ENCODE measurements at places on chromosomes 13 and 19.

GRCh38 chr13:49567491-49567890 is 17.9 kb downstream of the RCBTB1 start:
- DNase-seq = peak; percentile 22

DNA sequence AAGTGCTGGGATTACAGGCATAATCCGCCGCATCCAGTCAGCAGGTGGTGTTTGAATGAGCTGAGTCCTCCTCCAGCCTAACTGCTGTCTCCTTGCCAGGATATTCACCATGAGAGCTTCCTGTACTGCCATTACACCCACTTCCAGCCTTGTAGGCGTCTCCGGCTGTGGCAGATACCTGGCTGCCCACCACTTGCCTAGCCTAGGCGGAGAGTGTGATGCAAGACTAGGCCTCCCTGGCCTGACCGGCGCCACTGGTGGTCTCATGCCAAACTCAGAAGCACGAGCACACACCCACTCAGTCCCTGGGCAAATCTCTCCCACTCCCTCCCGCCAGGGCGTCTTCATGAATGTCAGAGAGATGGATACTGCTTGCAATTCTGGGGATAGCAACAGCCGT is 16.6 kb downstream of the IL12RB1 start:
- DNase-seq = no peak

DNA sequence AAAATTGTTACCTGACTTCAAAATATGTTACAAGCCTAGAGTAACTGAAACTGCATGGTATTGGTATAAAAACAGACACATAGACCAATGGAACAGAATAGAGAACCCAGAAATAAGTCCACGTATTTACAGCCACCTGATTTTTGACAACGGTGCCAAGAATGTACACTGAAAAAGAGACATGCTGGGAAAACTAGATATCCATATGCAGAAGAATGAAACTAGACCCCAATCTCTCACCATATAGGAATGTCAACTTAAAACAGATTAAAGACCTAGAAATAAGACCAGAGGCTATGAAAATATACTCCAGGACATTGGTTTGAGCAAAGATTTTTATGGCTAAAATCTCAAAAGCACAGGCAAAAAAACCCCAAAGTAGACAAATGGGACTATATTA is 76.5 kb downstream of the LATS2 start:
- DNase-seq = no peak

GRCh38 chr19:10142701-10143375 is 23.1 kb upstream of the EIF3G start:
- DNase-seq = no peak

DNA sequence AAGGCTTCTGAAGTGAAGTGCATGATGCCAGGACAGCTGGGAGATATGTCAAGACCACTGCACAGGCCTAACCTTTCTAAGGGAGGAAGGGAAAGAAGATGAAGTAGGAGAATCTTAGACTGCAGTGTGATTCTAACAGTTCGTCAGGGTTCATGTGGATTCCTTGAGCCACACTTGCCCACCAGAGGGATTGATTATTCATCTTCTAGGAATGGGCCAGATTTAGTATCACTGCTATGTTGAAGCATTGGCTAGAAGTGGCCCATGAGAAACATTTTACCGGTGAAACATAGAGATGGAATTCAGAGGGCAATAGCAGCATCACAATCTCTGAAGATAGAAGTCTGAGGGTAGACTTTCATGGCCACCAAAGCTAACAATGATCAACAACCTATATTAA is 550.8 kb upstream of the SLITRK1 start:
- DNase-seq = no peak

- DNase-seq = no peak
Observed at GRCh38 chr13:36131931-36132297, 732 bp upstream of the DCLK1 start.

- DNase-seq = peak; percentile 70
Observed at GRCh38 chr13:76331943-76332712, 554.1 kb downstream of the KCTD12 start.

DNA sequence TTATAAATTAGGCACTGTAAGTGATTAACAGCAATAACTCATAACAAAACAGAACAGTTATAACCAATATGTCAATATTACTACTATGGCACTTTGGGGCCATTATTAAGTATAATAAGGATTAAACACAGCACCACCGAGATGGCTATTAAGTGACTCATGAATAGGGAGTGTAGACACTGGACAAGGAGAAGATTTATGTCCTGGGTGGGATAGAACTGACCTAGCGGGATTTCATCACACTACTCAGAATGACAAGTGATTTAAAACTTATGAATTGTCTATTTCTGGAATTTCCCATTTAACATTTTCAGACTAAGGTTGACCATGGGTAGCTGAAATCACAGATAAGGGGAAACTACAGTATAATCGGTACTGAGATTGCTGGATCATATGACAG is 79.0 kb upstream of the SLC7A1 start:
- DNase-seq = no peak

GRCh38 chr19:18742838-18743783 is 48.0 kb downstream of the COMP start:
- DNase-seq = peak; percentile 38

DNA sequence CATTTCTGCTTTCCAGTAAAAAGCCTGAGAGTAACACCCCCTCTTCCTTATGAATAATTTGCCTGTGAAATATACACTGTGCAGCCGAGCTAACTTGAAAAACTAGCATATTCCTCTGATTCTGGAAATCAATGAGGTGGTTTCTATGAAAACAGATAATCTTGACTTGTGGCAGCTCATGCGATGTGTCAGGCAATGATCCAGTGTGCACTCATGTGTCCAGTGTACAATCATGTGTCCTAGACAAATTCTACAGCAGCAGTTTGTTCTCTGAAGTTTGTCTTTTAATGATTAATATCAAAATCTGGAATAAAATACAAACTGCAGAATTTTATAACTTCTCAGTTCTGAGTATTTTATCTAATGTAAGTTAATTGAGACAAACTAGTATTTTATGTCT is 2213.9 kb upstream of the PCDH20 start:
- DNase-seq = no peak

- no peak for DNase-seq
Observed at GRCh38 chr13:31846961-31847752, 107.8 kb downstream of the RXFP2 start.

DNA sequence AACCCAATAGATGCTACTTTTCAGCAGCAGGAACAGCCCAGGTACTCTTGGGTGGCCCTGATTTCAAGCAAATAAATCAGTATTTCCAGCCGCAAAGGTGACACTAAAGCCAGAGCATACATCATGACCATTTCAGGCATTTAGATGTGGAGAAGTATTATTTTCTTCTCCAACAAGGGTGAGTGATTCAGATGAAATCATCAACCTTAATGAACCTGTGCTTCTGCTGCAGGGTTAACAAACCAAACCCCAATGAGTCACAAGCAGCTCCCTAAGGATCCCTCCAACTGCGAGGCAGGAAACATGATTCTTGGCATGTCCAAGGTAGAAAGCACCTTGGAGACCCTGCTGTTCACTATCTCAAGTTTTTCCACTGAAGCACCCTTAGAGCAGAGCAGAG is 32.7 kb downstream of the MBNL2 start:
- no peak for DNase-seq

GRCh38 chr13:48567515-48568369 is 34.9 kb upstream of the RCBTB2 start:
- DNase-seq = no peak

DNA sequence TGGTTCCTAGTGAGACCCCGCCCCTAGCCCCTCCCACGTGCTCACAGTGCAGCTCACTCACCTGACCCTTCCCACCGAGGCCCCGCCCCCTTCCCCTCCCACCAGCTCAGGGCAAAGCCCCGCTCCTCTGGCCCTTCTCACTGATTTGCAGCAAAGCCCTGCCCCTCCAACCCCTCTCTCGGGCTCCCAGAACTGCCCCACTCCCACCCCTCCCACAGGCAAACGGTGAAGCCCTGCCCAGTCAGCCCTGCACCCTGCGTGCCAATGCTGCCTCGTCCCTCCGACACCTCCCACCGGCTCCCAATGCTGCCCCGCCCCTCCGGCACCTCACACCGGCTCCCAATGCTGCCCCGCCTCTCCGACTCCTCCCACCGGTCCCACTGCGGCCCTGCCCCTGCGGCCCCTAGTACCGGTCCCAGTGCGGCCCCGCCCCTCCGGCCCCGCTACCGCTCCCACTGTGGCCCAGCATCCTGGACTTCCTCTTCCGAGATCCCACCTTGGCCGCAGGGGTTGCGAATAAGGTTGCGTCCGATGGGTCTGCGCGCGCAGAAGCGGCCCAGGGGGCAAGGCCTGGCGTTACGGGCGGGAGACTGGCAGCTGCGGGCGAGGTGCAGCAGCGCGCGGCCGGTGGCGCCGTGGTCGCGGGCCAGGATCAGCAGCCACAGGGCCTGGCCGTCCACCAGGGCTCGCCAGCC is 834 bp downstream of the FBXO27 start:
- peak; percentile 68 for DNase-seq

- DNase-seq = peak; percentile 100
Observed at GRCh38 chr19:11346104-11346940, at the start of the genes CCDC159 and TMEM205. TSS of gene CCDC159 (plus strand) at chr19:11346519. CDS start at chr19:11346607, 88 bp downstream. TSS of gene TMEM205 (minus strand) at chr19:11346268. CDS start at chr19:11345619, 649 bp downstream.

- peak; percentile 36 for DNase-seq
Observed at GRCh38 chr19:3249408-3249807, 24.9 kb downstream of the CELF5 start.

DNA sequence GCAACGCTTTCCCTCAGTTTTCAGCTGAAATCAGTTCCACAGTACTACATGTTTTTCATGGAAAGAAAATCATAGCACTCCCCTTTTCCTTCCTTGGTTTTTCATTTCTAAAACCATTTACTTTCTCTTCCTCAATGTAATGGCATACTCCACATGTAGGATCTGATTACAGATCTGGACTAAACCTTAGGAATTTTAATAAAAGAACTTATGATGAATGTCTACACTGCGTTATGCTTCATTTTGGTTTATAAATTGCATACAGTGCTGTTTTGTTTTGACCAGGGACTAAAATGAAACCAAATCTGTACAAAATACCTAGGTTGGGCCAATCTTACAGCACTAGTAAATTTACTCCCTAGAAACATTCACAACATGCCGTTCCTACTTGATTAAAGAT is 589.9 kb downstream of the TBC1D4 start:
- DNase-seq = no peak

DNA sequence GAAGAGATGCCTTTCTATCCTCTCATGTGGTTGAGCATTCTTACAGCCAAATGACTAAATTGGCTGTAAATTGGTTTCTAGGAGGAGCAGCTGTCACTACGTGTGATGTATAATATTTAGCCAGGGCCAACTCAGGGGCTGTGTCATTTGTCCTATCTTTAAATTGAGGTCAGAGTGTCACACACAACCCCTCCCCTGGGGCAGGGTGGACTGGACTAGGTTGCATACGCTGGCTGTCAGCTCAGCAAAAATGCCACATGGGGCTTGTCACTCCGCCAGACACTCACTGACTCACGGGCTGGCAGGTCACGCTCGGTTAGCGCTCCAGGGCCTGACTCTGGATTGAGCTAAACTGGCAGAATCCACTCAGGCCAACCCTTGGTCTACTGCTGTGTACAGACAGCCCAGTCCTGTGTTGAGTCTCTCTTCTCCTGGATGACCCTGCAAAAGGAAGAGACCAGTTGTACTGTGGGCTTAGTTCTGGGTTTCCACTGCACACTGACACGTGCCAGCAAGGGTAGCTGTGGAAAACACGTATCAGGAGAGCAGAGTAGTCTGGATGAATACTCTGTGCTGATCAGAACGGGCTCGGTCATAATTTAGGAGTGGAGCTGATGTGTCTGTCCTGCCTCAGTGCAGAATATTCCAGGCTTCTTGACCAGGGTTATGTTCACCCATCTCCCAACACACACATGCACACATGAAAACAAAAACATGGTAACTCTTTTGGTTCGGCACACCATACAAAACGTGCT is 29.1 kb downstream of the SHISA2 start:
- DNase-seq = no peak

GRCh38 chr13:35992964-35993363 is 138.2 kb downstream of the DCLK1 start:
- DNase-seq = no peak

DNA sequence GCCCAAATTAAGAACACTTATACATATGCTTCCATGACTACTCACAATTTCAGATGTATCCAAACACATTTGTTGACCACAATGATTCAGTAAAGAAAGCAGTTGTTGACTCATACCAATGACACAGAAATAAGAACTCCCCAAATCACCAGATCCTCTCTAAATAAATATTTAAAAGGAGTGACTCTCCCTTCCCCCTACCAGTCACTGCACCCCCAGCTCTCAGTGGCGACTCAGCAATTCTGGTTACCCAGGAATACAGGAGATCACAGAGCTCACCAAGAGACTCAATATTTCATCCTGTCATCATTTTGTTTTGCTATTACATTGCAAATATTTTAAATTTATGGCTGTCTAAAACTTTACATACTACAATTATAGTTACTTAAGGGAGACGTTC is 131.5 kb downstream of the RGCC start:
- peak; percentile 94 for DNase-seq

DNA sequence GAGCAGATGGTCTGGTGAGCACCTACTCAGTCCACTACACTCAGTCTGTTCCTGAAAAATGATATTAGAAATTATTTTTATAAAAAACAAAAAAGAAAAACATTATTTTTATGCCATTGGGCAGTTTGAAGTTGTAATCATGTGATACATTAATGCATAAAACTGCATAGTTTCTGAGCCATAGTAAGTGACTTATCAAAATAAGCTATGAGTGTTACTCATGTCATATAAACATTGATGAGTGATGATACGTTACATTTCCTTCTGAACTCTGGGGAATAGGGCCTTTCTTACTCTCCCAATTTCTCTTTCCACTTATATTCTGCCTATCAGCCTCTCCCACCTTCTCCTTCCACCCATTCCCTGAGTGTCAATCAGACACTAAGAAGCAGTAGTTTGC is 8.9 kb downstream of the ZNF805 start:
- no peak for DNase-seq

DNA sequence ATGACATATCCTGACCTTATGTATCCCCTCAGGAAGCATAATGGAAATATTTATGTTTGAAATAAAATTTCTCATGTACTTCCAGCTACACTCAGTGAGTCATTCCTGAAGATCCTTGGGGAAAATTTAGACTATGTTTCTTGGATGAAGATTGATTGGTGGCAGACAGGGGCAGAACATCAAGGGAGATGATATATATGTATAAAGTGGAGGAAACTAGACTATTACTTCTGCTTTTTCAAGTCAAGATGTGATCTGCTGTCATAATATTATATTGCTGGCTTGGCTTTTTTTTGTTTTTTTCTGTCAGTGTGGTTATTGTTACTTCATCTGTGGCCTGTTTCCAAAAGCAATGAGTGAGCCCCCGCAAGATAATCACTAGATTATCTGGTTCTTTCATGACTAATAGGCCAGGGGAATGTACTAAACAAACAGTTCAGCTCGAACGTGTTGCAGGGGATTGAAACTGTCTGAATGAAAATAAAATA is 87.2 kb upstream of the TNFSF11 start:
- DNase-seq = peak; percentile 74

- DNase-seq = peak; percentile 52
Observed at GRCh38 chr13:27044837-27045570, 126.6 kb downstream of the USP12 start.

- DNase-seq = peak; percentile 76
Observed at GRCh38 chr19:34254698-34255432, 511 bp downstream of the GARRE1 start.

- peak; percentile 93 for DNase-seq
Observed at GRCh38 chr13:23817830-23818229, 71.4 kb downstream of the MIPEP start.
